ENCODE measurements at places on chromosomes 5 and 9.

DNA sequence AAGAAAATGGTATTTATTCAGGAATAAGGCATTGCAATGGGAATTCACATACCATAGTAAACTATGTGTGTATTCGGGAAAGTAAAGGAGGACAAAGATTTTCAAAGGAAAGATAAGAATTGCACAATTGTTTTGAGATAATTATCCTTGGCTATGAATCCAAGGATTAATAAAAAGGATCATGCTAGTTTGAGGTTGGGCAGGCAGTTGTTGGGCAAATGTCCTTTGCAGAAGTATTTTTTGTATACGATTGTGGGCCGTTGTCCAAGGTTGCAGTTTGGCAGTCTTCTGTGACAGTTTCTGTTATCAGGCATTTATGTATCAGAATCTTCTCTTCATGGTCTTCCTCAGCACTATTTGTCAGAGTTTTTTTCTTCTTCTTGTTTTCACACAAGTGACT lies 10.6 kb upstream of the UBAP2 start:
- no peak overlapping the region for H3K4me3 ChIP-seq
- no peak overlapping the region for H3K27ac ChIP-seq
- H3K27me3 ChIP-seq = no peaks in the 10 kb centered on the region
- H3K4me1 ChIP-seq = no peaks in the 10 kb centered on the region
- no peak for DNase-seq
- no peaks in the 10 kb centered on the region for H3K36me3 ChIP-seq

DNA sequence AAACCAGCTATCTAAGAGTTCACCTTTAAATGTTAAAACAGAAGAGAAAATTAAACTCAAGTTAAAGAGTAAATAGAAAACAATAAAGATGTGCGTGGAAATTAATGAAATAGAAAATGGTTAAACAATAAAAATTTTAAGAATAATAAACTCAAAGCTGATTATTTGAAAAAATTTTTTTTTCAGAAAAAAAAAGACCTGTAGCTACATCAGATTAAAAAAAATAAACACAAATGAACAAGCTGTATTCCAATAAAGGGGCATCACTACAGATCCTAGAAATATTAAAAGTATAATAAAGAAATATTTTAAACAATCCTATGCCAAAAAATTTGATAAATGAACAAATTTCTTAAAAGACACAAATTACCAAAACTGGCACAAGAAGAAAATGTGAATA lies 64.1 kb downstream of the DRD1 start:
- H3K4me1 ChIP-seq = no peaks in the 10 kb centered on the region
- H3K27me3 ChIP-seq = no peaks in the 10 kb centered on the region
- no peak for DNase-seq
- no peaks in the 10 kb centered on the region for H3K36me3 ChIP-seq
- no peak overlapping the region for H3K4me3 ChIP-seq

- H3K4me1 ChIP-seq = peaks cover 6% of the 10 kb centered on the region
- H3K4me3 ChIP-seq = no peak overlapping the region
- H3K36me3 ChIP-seq = no peaks in the 10 kb centered on the region
- no peak for DNase-seq
Observed at GRCh38 chr9:93001031-93001430, 53.7 kb downstream of the FGD3 start.

DNA sequence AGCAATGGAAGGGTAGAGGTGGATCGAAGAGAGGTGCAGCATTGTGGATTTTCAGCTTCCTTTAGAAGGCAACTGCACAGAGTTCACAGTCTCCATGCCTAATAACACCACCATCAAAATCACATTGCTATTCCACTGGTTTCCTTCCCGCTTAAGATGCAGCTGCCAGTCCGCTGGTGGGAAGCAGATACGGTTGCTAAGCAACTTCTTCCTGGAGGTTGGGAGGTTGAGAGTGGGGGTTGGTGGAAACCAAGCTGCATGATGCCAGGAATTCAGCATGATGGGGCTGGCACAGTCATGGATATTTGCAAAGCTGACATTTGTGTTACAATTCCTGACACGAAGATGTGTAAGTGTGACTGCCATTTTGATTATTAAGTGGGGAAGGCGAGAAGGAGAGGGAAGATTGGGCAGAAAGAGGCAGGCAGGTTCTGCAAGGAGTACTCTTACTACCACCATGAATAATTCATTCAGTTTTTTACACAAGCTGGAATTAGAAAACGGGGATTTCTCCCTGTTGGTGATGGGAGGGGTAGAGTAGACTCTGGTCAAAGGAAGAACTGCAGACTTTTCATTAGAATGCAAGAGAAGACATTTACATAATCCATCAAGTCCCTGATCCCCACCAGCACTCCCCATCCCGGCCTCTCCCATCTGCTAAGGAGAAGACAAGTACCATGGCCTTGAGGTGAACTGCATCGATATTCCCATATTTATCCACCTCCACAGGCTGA lies 87.5 kb downstream of the GLDC start:
- H3K36me3 ChIP-seq = no peaks in the 10 kb centered on the region
- H3K4me1 ChIP-seq = peaks cover under 1% of the 10 kb centered on the region
- DNase-seq = no peak

DNA sequence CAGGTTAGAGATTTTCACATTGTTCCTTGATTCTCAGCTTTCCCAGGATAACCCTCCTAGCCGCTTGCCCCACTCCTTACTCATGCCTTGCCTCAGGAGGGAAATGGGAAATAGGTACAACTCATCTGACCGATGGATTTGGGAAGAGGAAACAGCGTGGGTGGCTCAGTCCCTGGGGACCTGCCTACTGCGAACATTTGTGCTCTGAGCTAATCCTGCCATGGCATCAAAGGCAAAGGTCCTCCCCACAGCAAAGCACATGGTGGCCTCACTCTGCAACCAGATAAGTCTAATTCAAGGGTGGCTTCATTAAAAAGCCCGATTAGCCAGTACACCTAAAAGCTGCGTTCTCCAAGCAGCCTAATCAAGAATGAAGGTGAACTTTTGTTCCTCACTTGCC lies 82.4 kb upstream of the ADRA1B start:
- no peaks in the 10 kb centered on the region for H3K27me3 ChIP-seq
- no peak overlapping the region for H3K27ac ChIP-seq
- no peaks in the 10 kb centered on the region for H3K36me3 ChIP-seq

GRCh38 chr5:160918386-160918785 lies 66.4 kb upstream of the ATP10B start:
- H3K36me3 ChIP-seq = no peaks in the 10 kb centered on the region
- H3K27ac ChIP-seq = no peak overlapping the region
- H3K4me1 ChIP-seq = no peaks in the 10 kb centered on the region
- no peaks in the 10 kb centered on the region for H3K27me3 ChIP-seq
- DNase-seq = no peak

DNA sequence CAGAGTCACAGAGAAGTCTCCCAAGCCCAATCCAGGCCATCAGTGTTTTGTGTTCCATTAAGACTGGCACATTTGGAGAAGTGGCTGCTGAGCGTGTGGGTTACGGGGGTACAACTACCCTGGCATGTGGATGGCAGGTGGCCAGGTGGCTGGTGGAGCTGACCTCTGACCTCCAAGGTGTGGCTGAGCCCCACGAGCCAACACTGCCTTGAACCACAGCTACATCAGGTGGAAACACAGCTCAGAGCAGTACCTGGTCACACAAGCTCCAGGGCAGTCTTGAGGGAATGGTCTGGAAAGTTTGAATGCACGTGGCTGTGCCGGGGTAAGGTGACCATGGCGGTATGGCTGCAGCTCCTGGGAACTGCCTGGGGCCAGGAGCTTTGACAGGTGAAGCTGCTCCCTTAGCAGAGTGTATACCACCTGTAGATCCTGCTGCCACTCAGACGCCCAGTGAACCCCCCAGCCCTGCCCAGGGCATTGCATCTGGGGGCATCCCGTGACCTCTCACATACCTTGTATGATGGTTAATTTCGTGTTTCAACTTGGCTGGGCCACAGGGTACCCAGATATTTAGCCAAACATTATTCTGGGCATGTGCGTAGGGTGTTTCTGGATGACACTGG lies 207.9 kb downstream of the GADD45G start:
- no peaks in the 10 kb centered on the region for H3K36me3 ChIP-seq
- no peak overlapping the region for H3K4me3 ChIP-seq
- H3K27me3 ChIP-seq = peaks cover 10% of the 10 kb centered on the region
- DNase-seq = no peak
- no peak overlapping the region for H3K27ac ChIP-seq
- peaks cover 8% of the 10 kb centered on the region for H3K4me1 ChIP-seq

DNA sequence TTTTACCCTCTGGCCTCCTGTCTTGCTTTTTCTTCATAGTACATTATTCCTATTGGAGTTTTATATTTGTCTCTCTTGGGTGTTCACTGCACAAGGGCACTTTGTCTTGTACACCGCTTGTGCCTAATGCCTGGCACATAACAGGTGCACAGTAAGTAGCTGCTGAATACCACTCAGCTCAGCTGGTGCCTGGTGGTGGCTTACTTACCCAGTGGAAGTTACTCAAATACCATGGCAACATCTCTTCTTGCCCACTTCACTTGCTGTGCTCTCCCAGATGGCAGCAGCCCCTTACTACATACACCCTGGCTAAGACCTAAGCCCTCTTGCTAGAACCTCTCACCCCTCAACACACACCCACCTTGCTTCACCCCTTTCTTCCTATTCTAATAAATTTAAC lies 11.3 kb upstream of the SKP1 start:
- no peaks in the 10 kb centered on the region for H3K4me1 ChIP-seq
- H3K27ac ChIP-seq = no peak overlapping the region
- DNase-seq = no peak
- H3K27me3 ChIP-seq = no peaks in the 10 kb centered on the region
- no peak overlapping the region for H3K4me3 ChIP-seq

DNA sequence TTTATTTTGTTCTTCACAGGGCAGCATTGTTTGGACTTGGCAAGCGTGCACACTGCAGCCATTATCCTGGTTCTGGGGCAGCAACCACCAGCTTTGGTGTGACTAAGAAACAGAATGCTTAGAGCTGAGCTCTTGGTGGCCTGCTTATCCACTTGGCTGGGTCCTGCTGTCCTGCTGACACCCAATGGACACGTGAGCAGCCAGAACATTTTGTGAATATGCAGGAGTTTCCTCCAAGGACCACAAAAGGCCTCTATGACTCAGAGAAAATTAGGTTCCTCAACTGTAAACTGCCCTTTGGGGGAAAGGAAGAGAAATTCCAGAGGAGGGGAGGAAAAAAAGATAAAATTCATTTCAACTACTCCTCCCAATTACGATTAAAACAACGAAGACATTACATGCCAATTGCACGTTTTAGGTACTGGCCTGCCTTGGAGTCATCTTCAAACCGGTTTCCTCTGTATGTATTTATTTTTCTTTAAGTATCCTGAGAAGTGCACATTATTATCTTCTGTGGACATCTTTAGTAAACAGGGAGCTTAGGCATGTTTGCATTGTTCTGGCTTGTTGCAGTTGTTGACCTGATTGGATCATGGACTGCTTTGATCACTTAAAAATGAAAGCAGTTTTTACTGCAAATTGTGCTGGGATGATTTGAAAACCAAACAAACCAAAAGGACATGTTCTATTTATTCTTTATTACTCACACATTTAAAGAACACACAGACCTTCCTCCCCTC lies 82.3 kb upstream of the TLE4 start:
- H3K27ac ChIP-seq = no peak overlapping the region
- no peak overlapping the region for H3K4me3 ChIP-seq
- H3K27me3 ChIP-seq = no peaks in the 10 kb centered on the region
- peak; percentile 72 for DNase-seq
- H3K36me3 ChIP-seq = no peaks in the 10 kb centered on the region

DNA sequence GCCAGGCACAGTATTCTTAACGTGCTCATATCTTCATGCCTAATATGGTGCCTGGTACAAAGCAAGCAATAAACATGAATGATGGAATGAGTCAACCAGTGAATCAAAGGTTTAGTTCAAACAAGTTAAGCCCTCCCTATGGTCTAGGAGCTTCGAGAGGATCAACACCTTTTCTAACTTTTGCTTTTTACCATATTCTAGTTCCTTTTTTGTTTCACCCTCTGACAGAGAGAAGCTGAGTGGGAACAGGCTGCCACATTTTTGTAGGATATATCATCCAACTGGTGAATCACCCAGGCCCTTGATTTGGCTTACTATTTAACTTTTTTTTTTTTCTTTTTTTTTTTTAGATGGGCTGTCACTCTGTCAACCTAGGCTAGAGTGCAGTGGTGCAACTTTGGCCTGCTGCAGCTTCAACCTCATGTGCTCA lies 39.3 kb upstream of the TNC start:
- H3K36me3 ChIP-seq = no peaks in the 10 kb centered on the region
- H3K4me1 ChIP-seq = peaks cover 43% of the 10 kb centered on the region
- H3K4me3 ChIP-seq = no peak overlapping the region
- peak overlapping the region; percentile 66 for H3K27ac ChIP-seq
- H3K27me3 ChIP-seq = no peaks in the 10 kb centered on the region

GRCh38 chr9:93265972-93266371 lies 82.0 kb downstream of the WNK2 start:
- H3K27me3 ChIP-seq = no peaks in the 10 kb centered on the region
- H3K27ac ChIP-seq = no peak overlapping the region
- H3K4me3 ChIP-seq = no peak overlapping the region
- DNase-seq = peak; percentile 2
- H3K36me3 ChIP-seq = no peaks in the 10 kb centered on the region
- H3K4me1 ChIP-seq = no peaks in the 10 kb centered on the region

GRCh38 chr5:115151208-115151805 lies 18.4 kb downstream of the TRIM36 start:
- H3K27ac ChIP-seq = no peak overlapping the region
- no peaks in the 10 kb centered on the region for H3K27me3 ChIP-seq
- H3K36me3 ChIP-seq = no peaks in the 10 kb centered on the region
- DNase-seq = no peak
- no peaks in the 10 kb centered on the region for H3K4me1 ChIP-seq

GRCh38 chr9:37758747-37759146 lies 5.1 kb downstream of the TRMT10B start:
- no peak overlapping the region for H3K4me3 ChIP-seq
- no peak for DNase-seq
- peaks cover 4% of the 10 kb centered on the region for H3K4me1 ChIP-seq
- H3K27me3 ChIP-seq = no peaks in the 10 kb centered on the region
- no peaks in the 10 kb centered on the region for H3K36me3 ChIP-seq
- no peak overlapping the region for H3K27ac ChIP-seq

DNA sequence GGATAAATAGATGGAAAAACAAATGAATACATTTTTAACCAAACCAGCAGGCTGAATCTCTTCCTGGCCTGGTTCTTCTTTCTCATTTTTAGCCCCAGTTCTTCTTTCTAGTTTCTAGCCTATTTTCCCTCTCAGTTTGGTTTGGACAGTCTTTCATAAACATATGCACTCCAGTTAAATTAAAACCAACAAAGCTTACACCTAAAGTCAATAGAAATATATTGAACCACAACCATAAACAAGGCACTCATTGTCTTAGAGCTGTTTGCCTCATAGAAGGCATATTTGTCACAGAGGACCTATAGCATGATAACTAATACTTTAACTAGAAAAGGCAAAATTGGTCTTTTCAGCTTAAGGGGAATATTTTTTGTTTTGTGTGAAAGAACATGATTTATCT lies 638.3 kb downstream of the NR2F1-AS1 start:
- no peak overlapping the region for H3K4me3 ChIP-seq
- DNase-seq = no peak
- H3K4me1 ChIP-seq = peaks cover 12% of the 10 kb centered on the region
- H3K27me3 ChIP-seq = no peaks in the 10 kb centered on the region

GRCh38 chr5:137310051-137310730 lies 188.9 kb downstream of the SPOCK1 start:
- peaks cover 12% of the 10 kb centered on the region for H3K4me1 ChIP-seq
- no peak overlapping the region for H3K4me3 ChIP-seq
- H3K27ac ChIP-seq = peak overlapping the region; percentile 26
- no peaks in the 10 kb centered on the region for H3K36me3 ChIP-seq
- H3K27me3 ChIP-seq = no peaks in the 10 kb centered on the region

- H3K36me3 ChIP-seq = no peaks in the 10 kb centered on the region
- H3K4me3 ChIP-seq = no peak overlapping the region
- no peak for DNase-seq
- H3K27ac ChIP-seq = peak overlapping the region; percentile 87
- H3K4me1 ChIP-seq = no peaks in the 10 kb centered on the region
Observed at GRCh38 chr9:691825-692400, 149.6 kb upstream of the DMRT1 start.
